SK-N-SH (cell line): ENCODE measurements at places on chromosomes 6 and 20. TPM values are rescaled to one million over a fixed set of nuclear protein-coding genes. Genes with fewer than 3 reads are reported as not detected.

GRCh38 chr20:12311094-12311865 is 393.6 kb downstream of the BTBD3 start:
- DNase-seq, result no peak

Gene HLA-DMB
- polyA plus RNA-seq, result 0.10 TPM in 1 of 2 replicates, not detected in the other

DNA sequence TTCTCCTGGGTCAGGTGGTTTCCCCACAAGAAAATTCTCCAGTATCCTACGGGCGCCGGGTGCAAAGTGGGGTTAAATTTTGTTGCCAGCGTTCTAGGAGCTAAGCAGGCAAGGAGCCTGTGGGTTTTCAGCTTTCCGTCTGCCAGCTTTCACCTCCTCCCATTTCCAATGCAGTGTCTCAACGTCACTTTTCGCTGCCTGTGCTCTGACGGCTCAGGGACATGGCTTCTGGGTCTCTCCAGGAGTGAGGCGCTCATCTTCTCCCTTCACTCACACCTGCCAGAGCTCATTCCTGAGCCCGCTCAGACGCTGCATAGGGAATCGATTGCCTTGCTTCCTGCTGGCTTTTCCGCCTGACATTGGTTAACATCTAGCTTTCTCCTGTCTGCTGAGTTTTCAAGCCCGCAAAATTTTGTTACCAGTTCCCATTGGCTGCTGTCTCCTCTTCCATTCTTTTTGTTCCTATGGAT is 7.3 kb upstream of the NAA20 start:
- DNase-seq, result no peak

Gene RSPO3
- polyA plus RNA-seq, result not detected in 2 replicates

- no peak for DNase-seq
Measured at GRCh38 chr6:110971468-110971867, 10.4 kb upstream of the RPF2 start.
